ENCODE measurements at places on chromosomes 12 and 14. TPM values are rescaled to one million over a fixed set of nuclear protein-coding genes. Genes with fewer than 3 reads are reported as not detected.

Gene TAOK3
- total RNA-seq = 55.7 TPM

Gene KANSL2
- total RNA-seq = 46.1 TPM

Gene LALBA
- total RNA-seq = not detected

Gene ENDOU
- not detected for total RNA-seq

Gene SETD3
- total RNA-seq = 59.5 TPM

Gene OR6C2
- not detected for total RNA-seq

Gene NRL
- total RNA-seq = 2.4 TPM

Gene BMP4
- not detected for total RNA-seq

Gene OR4K1
- not detected for total RNA-seq

Gene TMTC1
- total RNA-seq = 1.6 TPM

Gene HOXC10
- not detected for total RNA-seq

Gene IFNG-AS1
- 3.6 TPM for total RNA-seq

Gene LMNTD1
- total RNA-seq = not detected

Gene CNIH1
- total RNA-seq = 83.0 TPM

Gene RTN1
- total RNA-seq = not detected

Gene C12orf50
- total RNA-seq = 0.12 TPM

Gene CCDC77
- 13.4 TPM for total RNA-seq

Gene GCH1
- total RNA-seq = 82.9 TPM

Gene AQP6
- not detected for total RNA-seq
